NCI-H2029 (cell line): ENCODE measurements at places on chromosomes 12 and 14.
A peak's percentile ranks its signal among the peaks of the same experiment; 100 is the strongest.

DNA sequence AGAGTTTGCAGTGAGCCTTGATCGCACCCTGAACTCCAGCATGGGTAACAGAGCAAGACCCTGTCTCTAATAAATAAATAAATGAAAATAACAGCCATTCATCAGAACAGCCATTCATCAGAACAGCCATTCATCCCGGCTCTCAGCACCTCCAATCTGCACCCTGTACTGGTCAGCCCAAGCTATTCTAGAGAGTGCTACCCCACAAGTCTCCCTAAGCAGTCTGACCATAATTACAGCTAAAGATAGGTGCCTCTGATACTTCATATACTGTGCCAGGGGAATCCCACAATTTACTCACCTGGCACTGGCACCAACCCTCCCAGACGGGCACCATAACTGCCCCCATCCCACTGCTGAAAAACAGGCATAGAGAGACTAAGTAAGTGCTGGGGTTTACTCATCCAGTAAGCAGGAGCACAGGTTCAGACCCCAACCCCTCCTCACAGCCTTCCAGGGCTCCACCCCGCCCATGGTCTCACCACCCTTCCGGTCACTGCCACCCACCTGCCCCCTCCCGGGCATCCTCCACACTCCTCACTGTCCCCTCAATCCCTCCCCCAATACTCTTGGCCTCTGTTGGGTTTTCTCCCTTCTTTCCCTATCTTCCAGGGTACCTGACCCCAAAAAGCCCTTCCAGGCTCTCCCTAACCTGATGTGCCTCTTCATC lies 15.2 kb upstream of the EIF5 start:
- DNase-seq, result no peak

DNA sequence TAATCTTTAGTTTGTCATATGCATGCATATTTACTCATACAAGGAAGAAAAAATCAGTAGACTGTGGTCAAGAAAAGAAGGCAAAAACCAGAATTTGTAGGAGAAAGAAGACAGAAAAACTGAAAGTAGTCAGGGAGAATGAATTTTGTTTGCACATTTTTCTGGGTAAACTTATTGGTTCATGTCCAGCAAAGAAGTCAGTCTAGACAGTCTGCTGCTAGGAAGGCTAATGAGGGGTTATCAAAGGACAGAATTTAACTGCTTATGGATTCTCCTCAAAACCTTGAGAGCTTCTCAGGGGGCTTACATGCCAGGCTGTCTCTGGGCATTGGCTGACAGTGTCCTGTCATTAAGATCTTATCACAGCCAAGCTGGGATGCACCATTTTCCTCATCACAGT lies 293.9 kb downstream of the RPAP3 start:
- DNase-seq, result no peak

DNA sequence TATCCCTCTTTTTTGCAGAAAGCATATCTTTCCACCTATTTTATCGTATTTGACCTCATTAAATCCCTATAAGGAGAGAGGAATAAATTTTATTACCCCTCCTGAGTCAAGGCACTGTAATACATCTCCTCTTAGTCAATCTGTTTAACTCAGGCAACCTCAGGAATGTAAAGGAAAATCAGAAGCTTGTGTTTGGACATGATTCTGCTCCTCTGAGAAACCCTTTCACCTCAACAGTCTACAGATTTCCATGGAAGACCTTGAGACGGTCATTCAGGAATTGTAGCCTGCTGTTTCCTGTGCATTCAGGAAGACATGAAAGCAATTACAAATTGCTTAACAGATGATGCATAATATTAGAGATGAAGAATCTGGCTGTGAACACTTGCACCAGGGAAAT lies 360.8 kb downstream of the PAWR start:
- no peak for DNase-seq

GRCh38 chr14:65222440-65222858 lies 120.1 kb upstream of the MAX start:
- DNase-seq, result no peak

DNA sequence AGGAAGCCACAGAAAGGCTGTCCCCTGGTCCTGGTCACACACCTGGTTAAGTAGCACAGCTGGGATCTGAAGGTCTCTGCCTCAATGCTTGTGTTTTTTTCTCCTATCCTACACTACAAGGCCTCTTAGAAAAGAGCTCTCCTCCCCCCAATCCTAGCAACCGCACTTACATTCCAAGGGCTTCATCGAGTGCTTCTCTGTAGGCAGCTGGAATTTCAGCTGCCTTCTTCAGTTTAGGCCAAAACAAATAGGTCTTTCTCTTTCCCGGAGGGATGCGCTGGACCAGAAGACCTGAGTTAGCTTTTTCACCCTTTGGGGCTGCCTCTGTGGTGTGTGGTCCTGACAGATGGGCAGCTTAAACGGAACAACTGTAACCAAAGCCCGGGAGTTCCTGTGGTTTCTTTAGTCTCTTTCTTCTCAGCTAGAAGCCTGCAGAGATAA lies 109.7 kb downstream of the GPATCH2L start:
- DNase-seq, result no peak

DNA sequence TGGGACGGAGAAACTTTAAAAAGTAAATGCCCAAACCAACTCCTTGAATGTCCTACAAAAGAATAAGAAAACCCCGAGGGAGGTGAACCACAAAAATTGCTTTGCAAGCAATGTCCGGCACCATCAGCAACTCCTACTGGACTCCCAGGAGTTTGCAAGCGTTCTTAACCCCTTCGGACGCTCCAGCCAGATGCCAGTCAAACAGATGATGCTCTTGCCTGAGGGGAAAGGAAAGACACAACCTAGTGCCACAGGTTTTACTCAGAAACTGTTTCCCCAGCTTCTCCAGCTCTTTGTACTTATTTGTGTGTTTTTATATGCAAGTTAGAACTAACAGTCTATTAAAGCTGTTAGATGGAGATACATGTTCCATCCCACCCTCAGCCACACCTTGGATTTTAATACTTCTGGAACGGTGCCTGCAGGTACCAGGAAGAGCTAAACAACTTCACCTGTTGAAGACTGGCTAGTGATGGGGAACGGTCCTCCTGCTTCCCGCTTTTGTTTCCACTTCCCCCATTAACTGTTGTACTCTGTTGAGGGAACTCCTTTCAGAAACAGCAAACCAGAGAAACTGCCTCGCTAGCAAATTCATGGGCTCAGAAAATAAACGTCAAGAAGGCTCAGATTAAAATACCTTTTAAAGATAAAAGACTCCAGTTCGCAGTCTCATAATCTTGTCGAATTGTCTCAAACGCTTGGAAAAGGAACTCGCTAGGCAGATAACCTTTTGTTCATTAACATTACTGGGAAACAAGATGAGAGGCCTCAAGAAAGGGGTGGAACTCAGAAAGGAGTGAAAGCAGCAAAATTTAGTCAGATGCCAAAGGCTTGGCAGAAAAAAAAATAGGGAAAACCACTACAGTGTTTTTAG lies 1.1 kb upstream of the FERMT2 start:
- DNase-seq, result peak; percentile 16

GRCh38 chr12:8906266-8907180 lies 7.8 kb upstream of the PHC1 start:
- DNase-seq, result no peak
